MV-4-11 (cell line): ENCODE measurements at places on chromosomes 16 and 17.
A peak's percentile ranks its signal among the peaks of the same experiment; 100 is the strongest.

GRCh38 chr16:85660843-85661739 lies 27.7 kb downstream of the GINS2 start:
- no peak for DNase-seq

- peak; percentile 85 for DNase-seq
These were observed 18.1 kb upstream of the CNEP1R1 start for GRCh38 chr16:50006964-50007363.

DNA sequence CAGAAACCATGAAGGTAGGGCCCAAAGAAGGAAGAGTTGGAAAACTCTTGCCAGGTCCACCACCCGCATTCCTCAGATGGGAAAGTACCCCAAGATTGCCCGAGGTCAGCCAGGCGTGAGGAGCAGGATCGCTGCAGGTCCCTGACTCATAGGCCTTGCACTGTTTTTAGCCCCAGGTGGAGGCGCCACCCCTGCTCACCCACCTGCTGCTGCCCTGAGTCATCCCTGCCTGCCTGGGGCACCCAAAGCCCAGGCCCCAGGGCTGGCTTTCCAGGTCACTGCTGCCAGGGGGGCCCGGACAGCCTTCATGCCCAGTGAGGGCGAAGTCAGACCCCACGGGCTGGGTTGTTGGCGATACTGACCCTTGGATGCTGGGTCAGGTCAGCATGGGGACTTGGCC lies 100.9 kb downstream of the AMFR start:
- no peak for DNase-seq

GRCh38 chr16:30028438-30029076 lies 2.5 kb downstream of the TLCD3B start:
- DNase-seq: peak; percentile 21

DNA sequence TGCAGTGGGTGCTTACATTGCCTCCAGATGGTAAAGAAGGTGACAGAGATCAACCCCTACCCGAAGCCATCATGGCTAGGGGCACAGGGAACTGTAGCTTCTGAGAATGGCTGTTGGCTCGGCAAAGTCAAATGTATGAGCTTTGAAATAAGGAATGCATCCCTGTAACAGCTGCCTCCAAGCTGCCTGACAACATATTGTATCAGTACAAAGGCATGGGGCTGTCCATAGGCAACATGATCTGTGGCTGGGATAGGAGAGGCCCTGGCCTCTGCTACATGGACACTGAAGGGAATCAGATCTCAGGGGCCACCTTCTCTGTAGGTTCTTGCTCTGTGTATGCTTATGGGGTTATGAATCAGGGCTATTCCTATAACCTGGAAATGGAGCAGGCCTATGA lies 119.2 kb upstream of the NETO2 start:
- no peak for DNase-seq

DNA sequence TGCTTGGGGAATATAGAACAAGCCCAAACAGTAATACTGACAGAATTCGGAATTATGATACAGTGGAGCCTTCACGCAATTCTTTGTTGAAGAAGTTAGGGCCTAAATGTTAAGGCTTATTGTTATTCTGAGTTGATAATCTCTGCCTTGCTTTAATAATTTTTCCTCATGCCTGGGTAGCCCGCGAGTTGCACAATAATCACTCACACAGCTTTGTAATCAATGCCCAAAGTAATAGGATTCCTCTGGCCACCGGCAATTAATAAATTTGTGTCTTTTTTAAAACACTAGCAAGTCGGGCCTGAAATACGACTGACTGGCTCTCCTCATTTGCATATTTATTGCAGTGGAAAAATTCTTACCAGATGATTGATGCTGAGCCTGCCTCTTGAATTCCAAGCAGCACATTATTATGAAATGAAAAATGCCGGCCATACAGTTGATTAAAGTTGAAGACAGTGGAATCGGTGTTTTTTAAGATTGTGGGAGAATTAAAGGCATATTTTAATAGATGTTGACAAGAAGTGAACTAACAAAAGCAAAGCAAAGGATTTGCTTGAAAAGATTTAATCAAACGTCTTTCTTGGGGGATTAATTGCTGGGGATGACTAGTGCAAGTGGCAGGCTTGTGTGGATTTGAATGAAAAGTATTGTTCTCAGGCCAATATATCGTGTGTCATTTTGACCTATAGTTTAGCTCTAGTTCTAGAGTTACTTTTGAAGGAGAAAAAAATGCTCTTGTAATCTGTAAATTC lies 30.2 kb downstream of the AATF start:
- no peak for DNase-seq

DNA sequence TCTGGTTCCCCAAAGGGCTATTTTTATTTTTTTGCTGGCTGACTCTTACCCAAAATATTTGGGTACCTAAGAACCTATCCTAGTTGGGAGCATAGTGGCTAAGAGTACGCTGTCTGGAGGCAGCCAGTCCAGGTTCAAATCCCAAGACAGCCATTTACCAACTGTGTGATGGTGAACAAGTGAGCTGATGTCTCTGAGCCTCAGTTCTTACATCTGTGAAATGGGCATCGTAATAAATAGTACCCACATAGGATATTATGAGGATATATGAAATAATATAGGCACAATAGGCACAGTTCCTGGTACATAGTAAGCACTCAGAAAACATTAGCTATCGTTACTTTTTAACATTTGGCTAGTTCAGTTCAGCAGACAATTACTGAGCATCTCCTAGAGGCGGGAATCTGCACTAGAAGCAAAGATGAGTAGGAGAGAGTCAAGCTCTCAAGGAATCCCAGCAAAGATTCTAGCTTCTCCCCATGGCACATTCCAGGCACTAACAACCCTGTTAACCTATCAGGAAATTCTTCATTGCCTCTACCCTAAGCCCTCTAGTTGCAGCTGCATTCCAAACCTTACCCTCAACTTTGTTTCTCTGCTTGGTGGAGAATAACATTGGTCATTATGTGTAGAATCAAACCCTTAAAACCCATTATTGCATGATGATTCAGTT lies 31.6 kb downstream of the GPR139 start:
- no peak for DNase-seq

- DNase-seq: no peak
These were observed 27.5 kb downstream of the OMG start for GRCh38 chr17:31269578-31269983.

DNA sequence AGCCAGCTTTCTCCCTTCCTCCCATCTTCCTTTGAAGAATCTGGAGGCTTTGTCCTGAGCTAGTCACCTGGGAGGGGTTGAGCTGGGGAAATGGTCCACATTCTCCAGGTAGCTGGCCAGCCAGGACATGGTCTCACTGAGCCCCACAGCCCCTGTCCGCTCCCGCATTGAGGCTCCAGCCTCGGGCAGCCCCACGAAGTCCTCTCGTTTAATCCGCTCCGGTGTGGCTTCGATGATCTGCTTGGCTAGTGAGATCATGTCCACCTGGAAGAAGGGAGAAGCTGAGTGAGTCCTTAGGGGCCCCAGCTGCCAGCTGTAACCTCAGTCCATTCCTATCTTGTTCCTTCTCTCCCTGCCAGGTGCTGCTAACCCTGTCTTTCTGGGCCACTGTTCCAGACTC lies 2.7 kb upstream of the SPAG7 start:
- DNase-seq: no peak

DNA sequence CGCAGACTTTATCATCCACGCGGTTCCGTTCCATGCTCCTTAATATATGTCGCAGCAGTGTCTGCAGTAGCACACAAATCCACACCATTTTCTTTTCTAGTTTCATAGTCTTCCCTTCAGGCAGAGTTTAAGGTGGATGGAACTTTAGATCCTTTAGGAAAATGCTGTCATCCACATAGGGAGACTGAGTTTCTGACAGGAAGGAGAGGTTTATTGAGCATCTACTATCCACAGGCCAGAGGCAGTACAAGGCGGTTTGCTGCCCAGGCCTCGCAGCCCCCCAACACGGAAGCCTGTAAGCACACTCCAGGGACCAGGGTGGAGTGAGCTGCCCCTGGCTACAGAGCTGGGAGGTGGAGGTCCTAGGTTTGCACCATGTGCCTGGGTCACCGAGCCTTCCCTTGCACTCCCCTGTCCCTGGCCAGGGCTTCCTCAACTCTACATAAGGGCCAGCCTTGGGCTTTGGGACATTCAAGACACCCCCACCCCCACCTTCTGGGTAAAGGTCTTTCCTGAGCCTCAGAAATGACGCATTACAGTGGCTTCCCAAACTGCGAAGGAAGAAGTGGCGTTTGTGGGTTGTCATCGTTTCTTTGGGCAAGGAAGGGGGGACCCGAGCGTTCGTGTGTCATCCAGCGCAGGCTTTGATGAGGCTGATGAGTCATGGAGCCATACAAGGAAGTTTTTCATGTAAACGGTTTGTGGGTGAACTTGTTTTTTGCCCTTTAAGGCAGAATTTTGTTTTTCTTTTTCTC lies 146.5 kb upstream of the PLCG2 start:
- peak; percentile 94 for DNase-seq
